Spleen (tissue), 13 donors: ENCODE measurements at places on chromosomes 5 and 9. TPM values are rescaled to one million over a fixed set of nuclear protein-coding genes. Genes with fewer than 3 reads are reported as not detected.

Gene LECT2
- total RNA-seq: not detected

Gene SYK
- 149 TPM for total RNA-seq

GRCh38 chr5:137630972-137631370, 104.9 kb downstream of the KLHL3 start:
- peaks cover 15% of the 10 kb centered on the region for H3K4me1 ChIP-seq
- H3K27ac ChIP-seq: no peak overlapping the region
- no peak overlapping the region for H3K4me3 ChIP-seq
- H3K36me3 ChIP-seq: no peaks in the 10 kb centered on the region

GRCh38 chr5:9473624-9474023, 72.3 kb downstream of the SEMA5A start:
- no peak overlapping the region for H3K27ac ChIP-seq
- H3K27me3 ChIP-seq: no peaks in the 10 kb centered on the region
- H3K36me3 ChIP-seq: no peaks in the 10 kb centered on the region
- DNase-seq: no peak
- H3K4me1 ChIP-seq: no peaks in the 10 kb centered on the region
